ENCODE measurements at places on chromosomes 7 and 10.

DNA sequence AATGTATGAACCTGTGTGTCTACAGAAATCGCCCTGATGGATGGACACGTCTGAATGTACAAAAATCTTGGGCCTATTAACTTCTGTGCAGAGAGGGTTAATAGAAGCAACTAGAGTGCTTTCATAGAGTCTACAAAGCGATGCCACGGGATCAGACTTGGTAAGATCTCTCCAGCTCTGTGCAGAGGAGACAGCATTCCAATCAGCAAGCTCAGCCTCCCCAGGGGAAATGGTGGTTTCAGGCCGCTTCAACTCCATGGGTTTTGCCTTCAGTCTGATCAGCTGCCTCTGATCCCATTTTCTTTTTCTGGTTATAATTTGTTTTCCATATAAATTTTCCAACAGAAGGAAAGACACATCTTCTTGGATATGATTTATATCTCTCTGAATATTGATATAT lies 35.1 kb upstream of the COBL start:
- DNase-seq, result peak; percentile 88

GRCh38 chr7:713488-714230 lies 12.8 kb upstream of the DNAAF5 start:
- DNase-seq, result no peak

DNA sequence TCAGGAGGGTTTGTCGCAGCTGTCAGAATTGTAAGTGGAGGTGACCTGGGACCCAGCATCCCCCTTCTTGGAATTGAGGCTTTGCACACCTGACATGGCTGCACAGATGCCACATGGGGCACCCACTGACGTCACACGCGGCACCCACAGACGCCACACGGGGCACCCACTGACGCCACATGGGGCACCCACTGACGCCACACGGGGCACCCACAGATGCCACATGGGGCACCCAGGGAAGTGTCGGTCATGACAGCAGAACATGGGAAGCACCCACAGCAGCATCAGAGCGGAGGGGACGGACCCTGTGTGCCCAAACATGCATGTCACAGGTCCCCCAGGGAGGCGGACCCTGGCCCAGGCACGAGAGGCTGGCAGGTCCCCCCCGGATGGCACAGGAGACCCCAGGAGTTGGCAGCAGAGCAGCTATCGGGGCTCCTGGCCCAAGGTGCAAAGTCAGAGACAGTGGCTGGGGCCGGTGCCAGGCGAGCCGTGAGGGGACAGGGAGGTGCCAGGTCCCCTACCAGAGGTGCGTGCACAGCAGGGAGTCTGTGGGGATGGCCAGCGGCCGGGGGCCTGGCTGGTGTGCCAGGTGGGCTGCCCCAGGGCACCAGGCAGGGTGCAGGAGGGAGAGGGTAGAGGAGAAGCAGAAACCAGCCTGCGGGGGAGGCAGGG lies 21.1 kb downstream of the KNDC1 start:
- no peak for DNase-seq

DNA sequence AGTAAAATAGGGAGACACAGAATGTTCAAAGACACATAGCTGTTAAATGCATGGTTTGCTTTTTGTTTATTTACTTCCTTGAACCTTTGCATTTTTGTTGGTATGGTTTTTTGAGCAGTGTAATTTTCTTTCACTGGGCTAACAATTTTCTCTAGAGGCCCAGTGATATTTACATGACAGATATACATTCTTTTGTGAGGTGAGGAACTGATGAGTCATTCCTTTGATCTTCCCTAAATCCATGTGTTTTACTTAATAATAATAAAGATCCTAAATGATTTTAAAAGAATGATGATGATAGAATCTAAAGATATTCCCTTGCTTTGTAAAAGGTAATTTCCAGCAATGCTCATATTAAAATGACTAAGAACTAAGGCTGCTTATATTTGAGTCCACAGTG lies 188.5 kb upstream of the ANK3 start:
- no peak for DNase-seq

DNA sequence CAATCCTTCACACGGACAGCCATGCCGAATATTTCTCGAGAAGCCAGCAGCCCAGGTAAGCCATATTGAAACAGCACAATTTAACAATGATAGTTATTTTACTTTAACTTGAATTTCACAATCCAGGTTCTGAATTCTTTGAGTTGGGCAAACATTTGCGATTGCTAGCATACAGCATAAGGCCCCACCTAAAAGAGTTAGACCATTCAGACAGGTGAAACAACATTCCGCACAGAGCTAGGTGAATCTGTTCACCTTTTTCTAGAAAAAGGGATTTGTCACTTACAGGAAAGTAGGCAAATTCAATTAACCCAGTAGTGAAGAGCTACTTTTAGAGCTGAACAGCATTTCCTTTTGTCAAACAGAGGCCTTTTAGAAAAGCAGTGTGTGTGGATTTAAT lies 45.3 kb downstream of the CREB3L2 start:
- no peak for DNase-seq

GRCh38 chr10:73060173-73060572 lies 36.5 kb downstream of the P4HA1 start:
- DNase-seq, result no peak

DNA sequence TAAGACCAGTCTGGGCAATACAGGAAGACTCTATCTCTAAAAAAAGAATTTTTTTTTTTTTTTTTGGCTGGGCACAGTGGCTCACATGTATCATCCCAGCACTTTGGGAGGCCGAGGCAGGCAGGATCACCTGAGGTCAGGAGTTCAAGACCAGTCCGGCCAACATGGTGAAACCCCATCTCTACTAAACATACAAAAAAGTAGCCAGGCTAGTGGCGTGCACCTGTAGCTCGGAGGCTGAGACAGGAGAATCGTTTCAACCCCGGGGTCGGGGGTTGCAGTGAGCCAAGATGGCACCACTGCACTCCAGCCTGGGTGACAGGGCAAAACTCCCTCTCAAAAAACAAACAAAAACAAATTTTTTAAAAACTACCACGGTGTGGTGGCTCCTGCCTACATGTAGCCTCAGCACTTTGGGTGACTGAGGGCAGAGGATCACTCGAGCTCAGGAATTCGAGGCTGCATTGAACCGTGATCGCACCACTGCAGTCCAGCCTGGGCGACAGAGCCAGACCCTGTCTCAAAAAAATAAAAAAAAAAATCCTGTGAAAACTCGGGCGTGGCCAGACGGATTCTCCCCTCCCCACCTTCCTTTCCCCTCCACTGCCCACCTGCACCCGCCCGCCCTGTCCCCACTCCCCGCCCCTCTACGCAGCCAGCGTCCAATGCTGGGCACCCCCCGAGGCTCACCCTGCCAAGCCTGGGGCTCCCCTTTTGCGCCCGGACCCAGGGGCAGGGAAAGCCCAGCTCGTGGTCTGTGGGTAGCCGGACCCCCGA lies 745 bp upstream of the ORAI2 start:
- DNase-seq, result no peak
